ENCODE measurements at places on chromosomes 12 and 14. TPM values are rescaled to one million over a fixed set of nuclear protein-coding genes. Genes with fewer than 3 reads are reported as not detected.

HCAR3 gene
- 0.78 TPM for total RNA-seq

ERP29 gene
- total RNA-seq: 29.8 TPM

SERPINA10 gene
- not detected for total RNA-seq

CCDC184 gene
- 0.53 TPM for total RNA-seq

TAS2R14 gene
- total RNA-seq: 1.7 TPM

SOCS4 gene
- 25.2 TPM for total RNA-seq

LRRC43 gene
- total RNA-seq: 0.50 TPM

ART4 gene
- total RNA-seq: not detected

MLF2 gene
- total RNA-seq: 233 TPM

PELI2 gene
- 0.33 TPM for total RNA-seq

BATF gene
- total RNA-seq: not detected

NFATC4 gene
- 9.0 TPM for total RNA-seq

TUBA1B gene
- total RNA-seq: 591 TPM

MOK gene
- 33.2 TPM for total RNA-seq

SSTR1 gene
- not detected for total RNA-seq

CABP1 gene
- 0.45 TPM for total RNA-seq

LMNTD1 gene
- 0.33 TPM for total RNA-seq

KRT6C gene
- total RNA-seq: 29.5 TPM

FIGNL2 gene
- not detected for total RNA-seq

LHX5 gene
- total RNA-seq: 0.67 TPM

FGF23 gene
- total RNA-seq: not detected

SLC10A1 gene
- not detected for total RNA-seq

TAS2R8 gene
- 0.50 TPM for total RNA-seq

HOXC12 gene
- total RNA-seq: not detected

ADAM20 gene
- total RNA-seq: 1.8 TPM

AMIGO2 gene
- total RNA-seq: 96.1 TPM

COCH gene
- not detected for total RNA-seq

SLC2A3 gene
- total RNA-seq: 12.5 TPM

ATF7IP gene
- 41.0 TPM for total RNA-seq

CDCA4 gene
- 61.7 TPM for total RNA-seq

TRIM9 gene
- 0.67 TPM for total RNA-seq

PARP11 gene
- total RNA-seq: 11.0 TPM
